ENCODE measurements at places on chromosomes 3 and 15.
A peak's percentile ranks its signal among the peaks of the same experiment; 100 is the strongest.

- DNase-seq: peak; percentile 23
Observed at GRCh38 chr3:47370887-47371697, 9.7 kb upstream of the PTPN23 start.

DNA sequence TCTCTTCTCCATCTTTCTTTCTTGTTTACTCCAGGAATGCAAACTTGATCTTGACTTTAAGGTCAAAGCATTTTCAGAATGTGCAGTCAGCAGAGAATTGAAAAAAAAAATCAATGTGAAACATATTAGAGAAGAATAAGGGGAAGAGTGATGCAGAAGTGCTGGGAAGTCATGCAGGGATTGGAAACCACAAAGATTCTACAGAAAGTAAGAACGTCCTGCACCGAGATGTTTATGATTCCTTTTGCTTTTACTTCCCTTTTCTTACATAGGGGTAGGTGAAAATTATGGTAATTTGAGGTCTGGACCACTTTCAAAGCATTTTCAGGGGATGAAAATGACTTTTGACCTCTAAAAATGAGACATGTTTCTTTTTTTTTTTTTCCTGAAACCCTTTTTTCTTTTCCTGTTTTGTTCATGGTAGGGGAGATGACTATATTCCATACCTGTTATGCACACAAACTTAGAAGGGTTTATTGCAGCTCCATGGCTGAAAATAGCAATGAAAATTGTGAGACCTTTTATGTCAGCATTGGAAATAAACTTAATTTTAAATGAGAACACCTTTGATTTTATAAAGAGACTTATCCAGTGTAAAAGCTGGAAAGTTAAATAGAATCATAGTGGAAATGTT is 623.5 kb upstream of the TBL1XR1 start:
- no peak for DNase-seq

DNA sequence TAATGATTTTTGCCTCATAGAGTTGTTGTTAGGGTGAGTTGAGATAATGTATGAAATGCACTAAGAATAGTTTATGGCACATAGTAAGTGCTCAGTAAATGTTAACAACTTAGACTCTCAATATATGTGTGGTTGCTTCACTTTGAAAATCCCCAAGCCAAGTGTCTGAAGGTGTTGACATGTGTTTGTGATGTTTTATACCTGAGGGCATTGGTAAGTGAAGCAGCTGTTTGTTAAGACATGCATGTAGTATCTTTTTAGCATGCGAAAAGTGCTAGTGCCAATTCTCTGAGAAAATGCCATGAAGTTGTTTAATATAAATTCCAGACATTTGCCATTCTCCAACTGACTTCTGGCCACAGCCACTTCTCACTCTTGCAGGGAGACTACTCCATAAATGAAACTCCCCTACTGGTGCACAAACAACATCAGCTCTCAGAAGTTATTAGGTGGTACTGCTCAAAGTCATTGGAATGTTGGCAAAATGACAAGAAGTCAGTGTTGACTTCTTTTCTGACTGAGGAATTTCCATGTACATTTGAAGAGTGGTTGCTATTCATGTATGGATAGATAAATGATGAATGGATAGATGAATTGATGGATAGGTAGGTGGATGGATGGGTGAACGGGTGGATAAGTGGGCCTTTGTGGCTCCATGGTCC is 103.6 kb upstream of the NUDT16 start:
- DNase-seq: no peak

DNA sequence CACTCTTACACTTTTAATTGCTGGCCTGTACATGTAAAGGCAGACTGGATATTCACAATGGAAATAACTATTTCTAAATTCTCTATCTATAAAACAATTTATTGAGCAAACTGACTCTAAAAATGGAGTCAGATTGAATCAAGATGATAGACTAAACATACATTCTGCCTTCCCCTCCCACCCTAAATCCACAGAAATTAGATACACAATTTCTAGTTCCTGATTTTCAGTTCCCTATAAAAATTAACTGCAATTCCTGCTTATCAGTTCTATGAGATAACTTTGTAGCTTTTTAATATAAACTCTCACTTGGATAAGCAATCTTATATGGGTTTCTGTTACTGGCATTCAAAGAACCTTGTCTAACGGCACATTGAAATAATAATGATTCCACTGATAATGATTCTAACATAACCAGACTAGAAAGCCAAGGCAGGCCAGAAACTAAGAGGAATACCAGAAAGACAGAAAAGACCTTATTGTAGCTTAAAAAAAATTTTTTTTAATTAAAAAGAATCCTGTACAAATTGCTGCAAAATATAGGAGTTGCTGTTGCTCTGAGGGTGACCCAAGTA is 33.1 kb downstream of the TBC1D5 start:
- no peak for DNase-seq

- DNase-seq: no peak
Observed at GRCh38 chr15:39432026-39432425, 148.9 kb upstream of the THBS1 start.

GRCh38 chr15:100863796-100864267 is 15.8 kb upstream of the ALDH1A3 start:
- DNase-seq: no peak
